ENCODE measurements at places on chromosomes 12 and 14.
A peak's percentile ranks its signal among the peaks of the same experiment; 100 is the strongest.

DNA sequence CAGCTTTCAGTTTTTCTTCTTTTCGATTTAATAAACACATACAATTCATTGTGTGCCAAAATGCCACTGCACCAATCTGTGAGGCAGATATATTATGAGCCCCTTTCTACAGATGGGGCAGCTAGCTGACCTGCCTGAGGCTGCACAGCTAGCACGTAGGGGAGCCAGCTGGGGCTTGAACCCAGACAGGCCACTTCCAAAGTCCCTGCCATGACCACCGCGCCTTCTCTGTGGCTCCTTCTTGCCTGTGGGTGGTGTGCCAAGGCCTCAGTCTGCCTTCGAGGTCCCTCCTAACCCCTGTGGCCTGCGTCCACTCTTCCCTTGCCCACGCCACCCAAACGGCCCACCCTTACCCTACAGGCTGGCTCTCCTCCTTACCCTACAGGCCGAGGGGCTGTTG, 16.2 kb downstream of the FAM222A start:
- peak; percentile 37 for DNase-seq

GRCh38 chr14:22252686-22253085, 336.3 kb downstream of the DAD1 start:
- no peak for DNase-seq

GRCh38 chr12:125356111-125356510, 290.9 kb downstream of the AACS start:
- DNase-seq, result no peak

- DNase-seq, result no peak
Measured at GRCh38 chr14:31283578-31284252, 76.1 kb upstream of the HECTD1 start.

- no peak for DNase-seq
Measured at GRCh38 chr14:94010625-94011024, 13.5 kb downstream of the CCDC197 start.

- no peak for DNase-seq
Measured at GRCh38 chr14:57066463-57066862, 202.2 kb downstream of the EXOC5 start.

DNA sequence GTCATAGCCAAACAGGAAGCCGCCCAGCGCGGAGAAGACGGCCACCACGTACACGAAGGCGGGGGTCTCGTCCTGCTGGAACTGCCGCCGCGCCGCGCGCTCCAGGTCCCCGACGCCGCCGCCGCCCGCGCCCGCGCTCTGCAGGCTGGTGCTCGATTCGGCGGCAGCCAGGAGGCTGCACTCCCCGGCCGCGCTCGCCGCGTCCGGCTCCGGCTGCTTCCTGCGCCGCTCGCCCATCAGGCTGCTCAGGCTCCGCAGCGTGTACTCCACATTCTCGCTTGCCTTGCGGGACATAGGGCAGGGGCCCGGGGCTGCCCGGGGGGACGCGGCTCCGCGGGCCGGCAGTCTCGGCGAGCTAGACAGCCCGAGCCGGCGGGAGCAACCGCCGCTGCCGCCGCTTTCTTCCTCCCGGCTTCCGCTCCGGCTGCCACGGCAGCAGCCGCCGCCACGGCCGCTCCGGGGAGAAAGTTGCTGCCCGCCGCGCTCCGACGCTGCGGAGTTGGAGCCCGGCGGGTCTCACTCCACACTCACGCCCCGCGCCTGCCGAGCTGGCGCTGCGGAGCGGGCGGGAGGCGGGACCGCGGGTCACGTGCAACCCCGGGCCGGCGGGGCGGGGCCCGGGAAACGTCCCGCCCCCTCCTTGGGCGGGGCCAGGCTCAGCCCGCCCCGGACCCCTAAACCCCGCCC, at the start of gene SLC2A13:
Gene SLC2A13, minus strand, starts transcription at position 567 of the 687 bp plus-strand sequence. Its CDS starts 273 bp downstream, at position 294.
- peak; percentile 77 for DNase-seq

DNA sequence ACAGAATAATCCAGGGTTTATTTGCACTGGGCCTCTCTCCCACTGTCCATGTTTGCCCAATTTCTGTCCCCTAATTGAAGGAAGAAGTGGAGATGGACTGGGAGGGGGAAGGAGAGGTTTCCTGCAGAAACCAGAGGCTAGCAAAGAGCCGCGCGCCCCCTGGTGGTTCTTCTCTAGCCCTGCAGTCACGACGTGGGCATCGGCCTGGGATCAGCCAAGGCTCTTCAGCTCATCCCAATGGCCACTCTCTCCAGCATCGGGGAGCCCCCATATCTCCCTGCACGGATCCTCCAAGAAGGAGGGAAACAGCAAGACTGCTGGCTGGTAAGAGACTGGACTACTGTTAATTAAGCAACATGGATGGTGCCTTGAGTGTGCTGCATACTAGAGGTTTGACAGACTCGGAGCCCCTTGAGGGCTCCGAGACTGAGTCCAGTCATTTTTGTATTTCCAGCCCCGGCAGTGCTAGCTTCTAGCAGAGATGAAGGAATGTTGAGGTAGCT, 18.7 kb downstream of the ZBTB39 start:
- DNase-seq, result peak; percentile 83

GRCh38 chr12:7219599-7220243, 30.2 kb downstream of the PEX5 start:
- DNase-seq, result peak; percentile 76

GRCh38 chr14:101508196-101508947, 52.9 kb upstream of the DIO3 start:
- no peak for DNase-seq

DNA sequence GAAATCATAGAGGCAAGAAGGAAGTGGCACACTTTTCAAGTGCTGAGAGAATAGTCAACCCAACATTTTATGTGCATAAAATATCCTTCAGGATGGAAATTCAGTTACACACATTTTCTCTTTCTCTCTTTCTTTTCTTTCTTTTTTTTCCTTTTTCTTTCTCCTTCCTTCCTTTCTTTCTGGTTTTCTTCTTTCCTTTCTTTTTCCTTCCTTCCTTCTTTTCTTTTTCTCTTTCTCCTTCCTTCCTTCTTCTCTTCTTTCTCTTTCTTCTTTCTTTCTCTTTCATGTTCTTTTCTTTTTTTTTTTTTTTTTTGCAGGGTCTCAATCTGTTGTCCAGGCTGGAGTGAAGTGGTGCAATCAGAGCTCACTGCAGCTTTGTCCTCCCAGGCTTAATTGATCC, 38.7 kb upstream of the OR5AU1 start:
- no peak for DNase-seq

- no peak for DNase-seq
Measured at GRCh38 chr14:103313704-103314103, 20.3 kb upstream of the EIF5 start.

GRCh38 chr12:28216016-28216415, 25.8 kb downstream of the CCDC91 start:
- DNase-seq, result no peak

DNA sequence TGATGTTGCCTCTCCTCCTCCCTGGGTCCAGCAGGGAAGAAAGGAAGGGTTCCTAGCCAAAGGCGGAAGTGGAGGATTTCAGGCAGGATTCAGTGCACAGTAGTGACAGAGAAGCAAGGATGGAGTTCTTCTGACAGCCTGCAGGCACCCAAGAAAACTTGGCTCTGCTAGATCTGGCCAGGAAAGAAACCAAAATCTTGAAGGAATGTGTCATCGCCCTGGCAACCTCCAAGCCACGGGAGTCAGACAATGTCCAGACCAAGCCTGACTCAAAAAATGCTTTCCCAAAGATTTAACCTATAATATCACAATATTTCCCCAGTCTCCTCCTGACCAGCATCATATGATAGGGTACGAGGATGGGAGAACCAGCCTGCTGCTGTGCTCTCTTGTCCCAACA, 22.8 kb upstream of the DHRS4 start:
- no peak for DNase-seq

DNA sequence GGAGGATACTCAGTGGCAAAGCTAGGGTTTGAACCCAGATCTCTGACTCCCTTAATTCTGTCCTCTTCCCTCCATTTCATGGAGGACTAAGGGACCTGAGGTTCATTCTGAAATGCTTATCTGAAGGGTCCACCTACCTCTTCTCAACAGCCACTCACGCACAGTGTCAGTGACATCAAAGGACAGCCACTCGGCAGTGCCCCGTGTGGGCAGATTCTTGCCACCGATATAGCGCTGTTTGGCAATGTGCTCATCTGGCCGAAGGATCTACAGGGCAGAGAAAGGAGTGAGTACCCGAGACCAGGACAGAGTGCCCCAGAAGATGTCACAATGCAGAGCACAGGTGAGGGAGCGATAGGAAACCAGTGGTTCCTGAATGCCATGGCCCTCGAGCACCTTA, 10.8 kb downstream of the TGFB3 start:
- no peak for DNase-seq

DNA sequence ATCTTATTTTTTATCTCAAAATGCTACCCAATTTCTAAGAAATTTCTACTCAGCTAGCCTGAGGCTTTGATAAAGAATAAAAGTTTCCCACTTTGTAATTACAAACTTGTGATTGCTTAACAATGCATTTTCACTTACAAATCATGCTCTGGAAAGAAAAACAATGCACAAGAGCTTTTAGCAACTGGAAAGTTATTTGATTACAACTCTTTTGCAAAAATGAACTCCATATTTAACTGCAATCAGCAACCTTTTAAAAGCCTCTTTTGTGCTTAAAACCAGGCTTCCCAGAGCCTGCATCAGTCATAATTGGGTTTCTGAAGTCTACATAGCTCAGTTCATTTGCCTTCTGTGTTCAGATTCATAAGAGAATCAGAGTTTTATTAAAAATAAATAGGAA, 395.2 kb downstream of the PAWR start:
- no peak for DNase-seq

- DNase-seq, result no peak
Measured at GRCh38 chr12:49362077-49362476, 5.2 kb upstream of the SPATS2 start.

- DNase-seq, result no peak
Measured at GRCh38 chr12:75944097-75944904, 87.3 kb downstream of the PHLDA1 start.

GRCh38 chr14:72704502-72704901, 189.4 kb downstream of the DPF3 start:
- no peak for DNase-seq

GRCh38 chr12:22670762-22671161, 45.8 kb downstream of the ETNK1 start:
- DNase-seq, result no peak

GRCh38 chr12:72270246-72270645, 1.9 kb upstream of the TRHDE start:
- no peak for DNase-seq

- DNase-seq, result no peak
Measured at GRCh38 chr12:98211909-98212695, 303.3 kb upstream of the TMPO start.

DNA sequence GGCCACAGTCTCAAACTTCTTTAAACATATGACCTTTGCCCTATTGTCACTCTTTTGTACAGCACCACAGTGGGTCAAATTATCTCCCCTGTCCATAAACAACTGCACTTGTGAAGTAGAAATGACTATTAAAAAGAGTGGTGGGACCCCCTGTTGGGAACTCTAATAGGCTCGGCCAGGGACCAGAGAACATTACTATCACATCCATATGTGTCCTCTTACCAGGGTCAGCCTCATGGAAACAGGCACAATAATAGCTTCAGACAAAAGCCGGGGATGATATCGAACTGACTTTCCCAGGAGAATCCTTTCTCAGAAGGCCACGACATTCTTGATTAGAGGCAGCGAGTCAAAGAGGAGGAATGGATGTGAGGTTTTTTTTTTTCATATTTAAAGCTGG, 96.6 kb downstream of the NKX2-1 start:
- DNase-seq, result no peak

DNA sequence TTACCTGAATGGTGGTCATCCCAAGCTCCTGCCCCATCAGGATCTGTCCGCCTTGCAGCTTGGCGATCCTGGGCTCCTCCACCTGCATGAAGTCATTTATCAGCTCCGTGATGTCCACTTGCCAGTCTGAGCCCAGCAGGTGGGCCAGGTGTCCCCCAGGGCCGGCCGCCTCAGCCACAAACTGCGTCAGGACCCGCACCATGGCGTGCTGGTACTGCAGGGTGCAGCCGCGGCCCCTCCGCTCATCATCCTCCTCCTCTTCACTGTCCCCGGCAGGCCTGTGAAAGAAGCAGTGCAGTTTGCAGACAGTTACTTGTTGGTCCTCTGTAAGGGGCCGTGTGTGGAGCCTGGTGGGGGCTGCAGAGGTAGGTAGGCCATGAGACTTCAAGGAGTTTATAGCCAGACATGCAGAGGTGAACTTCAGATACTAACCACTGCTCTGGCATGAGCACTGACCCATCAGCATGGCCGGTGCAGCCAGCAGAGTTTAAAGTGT, 228.5 kb downstream of the GLT1D1 start:
- no peak for DNase-seq

DNA sequence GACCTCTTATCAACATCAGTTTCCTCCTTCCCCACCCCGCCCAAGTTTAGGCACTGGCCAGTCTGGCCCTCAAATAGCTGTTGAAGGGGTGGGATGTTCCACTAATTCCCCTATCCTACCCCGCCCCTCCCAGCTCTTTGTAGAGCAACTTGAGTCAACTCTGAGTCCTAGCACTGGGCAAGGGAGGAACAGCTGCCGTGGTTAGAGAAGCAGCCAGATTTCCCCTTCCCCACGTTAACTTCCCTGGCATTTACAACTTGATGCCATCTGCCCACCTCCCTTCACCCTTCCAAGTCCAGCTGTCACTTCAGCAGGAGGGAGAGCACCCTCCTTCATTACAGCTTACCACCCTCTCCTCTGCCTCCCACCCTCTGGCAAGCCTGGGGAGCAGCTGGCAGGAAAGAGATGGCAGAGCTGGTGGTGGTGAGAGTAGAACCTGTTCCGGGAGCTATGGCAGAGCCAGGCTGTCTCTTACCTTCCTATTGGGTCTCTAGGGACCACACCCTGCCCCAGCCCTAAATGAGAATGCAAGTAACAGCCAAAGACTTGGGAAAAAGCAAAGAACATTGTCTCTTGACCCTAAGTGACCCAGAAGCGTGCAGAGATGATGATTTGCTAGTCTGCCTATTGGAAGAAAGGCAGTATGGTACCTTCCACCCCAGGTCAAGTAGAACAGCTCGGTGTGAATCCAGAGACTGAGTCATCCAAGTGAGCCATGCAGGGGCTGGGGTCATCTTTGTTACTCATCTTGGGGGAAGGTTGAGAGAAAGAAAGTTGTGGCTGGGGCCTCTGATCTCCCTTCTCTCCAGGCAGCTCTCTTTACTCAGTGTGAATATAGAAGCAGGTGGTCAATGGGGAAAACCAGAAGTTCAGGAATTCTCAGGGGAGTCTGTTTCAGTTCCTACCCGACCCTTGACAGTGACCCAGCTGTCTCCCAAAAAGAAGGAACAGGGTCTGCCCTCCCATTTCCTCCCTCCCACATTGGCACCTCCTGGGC, 1.5 kb downstream of the BLOC1S1 start:
- no peak for DNase-seq

- DNase-seq, result no peak
Measured at GRCh38 chr12:100669922-100670321, 96.4 kb downstream of the GAS2L3 start.

- DNase-seq, result no peak
Measured at GRCh38 chr12:71164166-71164565, 6.4 kb upstream of the TSPAN8 start.

GRCh38 chr14:81067156-81067555, 111.7 kb downstream of the TSHR start:
- DNase-seq, result no peak

- DNase-seq, result no peak
Measured at GRCh38 chr14:54465654-54466053, 23.1 kb downstream of the GMFB start.

GRCh38 chr12:122172262-122172939, 1.6 kb downstream of the IL31 start:
- DNase-seq, result no peak

- DNase-seq, result no peak
Measured at GRCh38 chr14:88326352-88327103, 3.5 kb upstream of the KCNK10 start.

Data from naive thymus-derived CD8-positive, alpha-beta T cell (primary cell).